CD14-positive monocyte (primary cell): ENCODE measurements at places on chromosomes 16 and 17.
A peak's percentile ranks its signal among the peaks of the same experiment; 100 is the strongest.

- no peak for DNase-seq
- H3K27me3 ChIP-seq = no peaks in the 10 kb centered on the region
- peaks cover 21% of the 10 kb centered on the region for H3K4me1 ChIP-seq
- H3K27ac ChIP-seq = peak overlapping the region; percentile 72
Measured at GRCh38 chr16:1420111-1420539, 422 bp downstream of the UQCC4 start.

- DNase-seq = no peak
- H3K27me3 ChIP-seq = no peaks in the 10 kb centered on the region
- peaks cover 16% of the 10 kb centered on the region for H3K4me1 ChIP-seq
- no peak overlapping the region for H3K4me3 ChIP-seq
- no peak overlapping the region for H3K27ac ChIP-seq
Measured at GRCh38 chr17:78110363-78111015, 18.1 kb downstream of the TMC6 start.

DNA sequence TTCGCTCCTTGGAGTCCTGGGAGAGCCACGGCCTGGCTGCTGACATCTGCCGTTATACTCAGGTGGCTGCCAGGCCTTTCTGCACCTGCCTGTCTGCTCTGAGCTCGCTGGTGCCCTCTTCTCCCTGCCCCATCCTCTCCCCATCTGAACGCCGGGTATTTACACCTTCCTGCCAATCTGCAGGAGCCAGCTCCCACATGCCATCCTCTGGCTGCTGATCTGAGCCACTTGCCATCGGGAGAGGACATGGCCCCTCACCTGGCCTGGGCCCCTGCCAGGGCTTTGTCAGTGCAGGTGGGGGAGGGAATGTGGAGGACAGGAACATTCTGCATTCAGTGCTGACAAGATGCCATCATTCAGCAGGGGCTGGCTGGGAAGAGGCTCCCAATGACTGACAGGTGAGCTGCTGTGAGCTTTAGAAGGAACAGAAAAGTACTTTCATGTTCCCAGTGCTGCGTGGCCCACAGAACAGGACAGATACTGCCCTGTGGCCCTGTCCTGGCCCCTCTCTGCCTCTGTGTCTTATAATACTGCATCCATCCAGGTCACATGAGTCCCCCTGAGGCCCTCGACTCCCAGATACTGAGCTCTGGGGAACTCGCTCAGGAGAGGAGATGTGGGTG is 96.3 kb upstream of the ZNF469 start:
- H3K27me3 ChIP-seq = no peaks in the 10 kb centered on the region
- DNase-seq = no peak
- no peaks in the 10 kb centered on the region for H3K4me1 ChIP-seq
- no peak overlapping the region for H3K27ac ChIP-seq

DNA sequence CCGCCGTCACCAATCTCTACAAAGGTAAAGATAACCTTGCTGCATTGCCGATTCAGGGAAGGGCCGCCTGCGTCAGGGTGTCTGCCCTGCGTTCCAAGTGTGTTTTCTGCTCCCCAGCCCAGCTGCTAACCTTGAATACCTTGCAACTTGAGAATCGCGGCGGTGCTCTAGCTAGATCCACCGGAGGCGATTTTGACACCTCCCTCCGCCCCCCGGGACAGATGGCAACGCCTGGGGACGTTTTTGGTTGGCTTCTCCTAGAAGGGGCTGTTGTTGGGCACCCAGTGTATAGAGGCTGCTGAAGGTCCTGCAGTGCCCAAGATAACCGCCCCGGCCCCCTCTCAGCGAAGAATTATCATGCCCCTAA is 1.5 kb downstream of the HAPSTR1 start:
- H3K36me3 ChIP-seq = peaks cover 11% of the 10 kb centered on the region
- H3K27ac ChIP-seq = peak overlapping the region; percentile 83
- peaks cover 61% of the 10 kb centered on the region for H3K4me1 ChIP-seq
- H3K27me3 ChIP-seq = no peaks in the 10 kb centered on the region
- no peak for DNase-seq
